ENCODE measurements at places on chromosomes 3 and 15.

- H3K4me3 ChIP-seq, result no peak overlapping the region
- no peaks in the 10 kb centered on the region for H3K36me3 ChIP-seq
- H3K4me1 ChIP-seq, result no peaks in the 10 kb centered on the region
- H3K27ac ChIP-seq, result no peak overlapping the region
Observed at GRCh38 chr3:77620009-77620408, 580.1 kb downstream of the ROBO2 start.

DNA sequence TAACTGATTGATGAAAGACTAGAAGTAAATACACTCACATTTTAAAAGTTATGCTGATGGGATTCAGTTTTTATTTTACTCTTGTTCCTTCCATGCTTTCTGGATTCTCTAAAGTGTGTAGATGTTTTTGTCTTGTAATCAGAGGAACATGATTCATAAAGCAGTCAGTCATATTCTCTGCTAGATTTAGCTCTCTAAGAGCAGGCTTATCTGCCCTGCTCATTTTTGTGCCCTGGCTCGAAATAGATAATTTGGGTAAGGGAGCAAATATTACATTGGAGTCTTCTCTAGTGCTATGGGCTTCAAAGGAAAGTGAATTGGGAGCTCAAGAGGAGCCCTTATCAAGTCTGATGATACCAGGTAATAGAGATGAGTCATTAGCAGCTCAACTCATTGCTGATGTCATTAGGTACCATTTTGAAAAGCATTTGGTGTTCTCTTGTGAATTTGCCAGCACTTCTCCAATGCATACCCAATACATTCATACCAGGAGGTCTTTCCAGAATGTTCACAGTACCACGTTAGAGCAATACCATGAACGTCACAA is 27.7 kb downstream of the SACM1L start:
- H3K4me1 ChIP-seq, result peaks cover 12% of the 10 kb centered on the region
- no peaks in the 10 kb centered on the region for H3K27me3 ChIP-seq
- peak overlapping the region; percentile 47 for H3K27ac ChIP-seq

DNA sequence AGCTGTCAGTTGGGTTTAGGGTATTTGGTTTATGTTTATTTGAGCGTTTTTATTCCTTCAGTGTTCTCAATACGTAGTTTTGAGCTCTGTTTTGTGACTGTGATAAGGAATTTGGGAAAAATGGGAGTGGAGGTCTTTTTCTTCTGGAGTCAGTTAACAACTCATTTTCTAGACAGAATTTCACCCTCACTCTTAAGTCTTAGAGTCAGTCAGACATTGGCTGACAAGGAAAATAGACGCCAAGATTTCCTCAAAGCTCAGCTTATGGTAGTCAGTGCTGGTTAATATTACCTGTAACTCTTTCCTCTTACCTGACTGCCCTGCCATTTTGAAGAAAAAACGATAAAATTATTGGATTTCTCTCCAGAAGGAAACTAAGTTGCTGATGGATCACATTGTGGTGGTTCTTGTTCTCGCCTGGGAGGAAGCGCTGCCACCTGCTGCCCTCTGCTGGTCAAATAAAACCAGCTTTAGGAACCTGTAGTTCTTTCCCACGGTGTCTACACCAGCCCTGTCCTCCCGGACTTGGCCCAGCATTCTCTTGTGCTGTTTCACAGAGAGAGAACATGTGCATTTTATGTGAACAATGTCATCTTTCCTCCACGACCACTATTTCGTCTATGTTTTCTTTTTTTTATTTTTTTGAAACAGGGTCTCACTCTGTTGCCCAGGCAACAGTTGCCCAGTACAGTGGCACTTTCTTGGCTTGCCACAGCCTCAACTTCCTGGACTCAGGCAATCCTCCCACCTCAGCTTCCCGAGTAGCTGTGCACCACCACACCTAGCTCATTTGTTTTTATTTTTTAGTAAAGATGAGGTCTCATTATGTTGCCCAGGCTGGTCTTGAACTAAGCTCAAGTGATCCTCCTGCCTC is 41.4 kb upstream of the UMPS start:
- no peaks in the 10 kb centered on the region for H3K36me3 ChIP-seq
- no peak overlapping the region for H3K27ac ChIP-seq
- DNase-seq, result peak; percentile 74
- H3K27me3 ChIP-seq, result peaks cover 43% of the 10 kb centered on the region
- no peak overlapping the region for H3K4me3 ChIP-seq
- peaks cover 2% of the 10 kb centered on the region for H3K4me1 ChIP-seq

DNA sequence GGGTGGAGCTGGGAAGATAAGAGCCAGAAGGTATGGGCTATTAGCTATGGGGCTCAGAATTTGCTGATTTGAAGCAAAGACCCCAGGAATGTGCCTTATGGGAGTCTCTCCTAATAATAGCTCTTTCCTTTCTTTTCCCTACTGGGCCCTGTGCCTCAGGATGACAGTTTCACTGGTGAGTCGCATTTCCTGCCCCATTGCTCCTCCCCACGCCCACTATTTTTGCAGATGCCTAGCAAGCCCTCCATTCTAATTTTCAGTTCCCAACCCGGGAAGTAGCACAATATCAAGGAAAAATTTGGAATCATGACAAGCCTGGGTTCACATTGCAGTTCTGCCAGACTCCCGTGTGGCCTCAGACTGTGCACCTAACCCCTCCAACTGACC is 583 bp downstream of the IL17RE start:
- peak overlapping the region; percentile 90 for H3K27ac ChIP-seq
- peaks cover 18% of the 10 kb centered on the region for H3K4me1 ChIP-seq
- H3K27me3 ChIP-seq, result no peaks in the 10 kb centered on the region
- peaks cover 6% of the 10 kb centered on the region for H3K36me3 ChIP-seq
- no peak for DNase-seq
- H3K4me3 ChIP-seq, result peak overlapping the region; percentile 37

DNA sequence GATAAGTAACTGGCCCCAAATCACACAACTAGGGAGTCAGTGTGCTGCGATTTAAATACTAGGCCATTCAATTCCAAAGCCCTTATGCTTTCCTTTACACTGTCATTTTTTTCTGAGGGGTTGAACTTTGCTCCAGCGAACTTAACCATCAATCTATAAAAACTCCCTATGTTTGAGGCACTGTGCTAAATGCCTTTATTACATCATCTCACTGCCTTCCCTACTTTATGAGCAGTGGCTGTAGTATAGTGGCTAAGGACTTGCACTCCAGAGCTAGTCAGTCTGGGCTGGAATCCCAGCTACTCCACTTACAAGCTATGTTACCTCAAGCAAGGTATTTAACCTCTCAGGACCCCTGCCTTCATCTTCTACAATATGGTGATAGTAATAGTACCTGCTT is 26.9 kb upstream of the WDR72 start:
- no peaks in the 10 kb centered on the region for H3K36me3 ChIP-seq
- no peaks in the 10 kb centered on the region for H3K4me1 ChIP-seq
- no peaks in the 10 kb centered on the region for H3K27me3 ChIP-seq
- DNase-seq, result no peak
- H3K4me3 ChIP-seq, result no peak overlapping the region

- no peak overlapping the region for H3K4me3 ChIP-seq
- H3K4me1 ChIP-seq, result no peaks in the 10 kb centered on the region
Observed at GRCh38 chr15:48427479-48427878, 96.2 kb downstream of the DUT start.

DNA sequence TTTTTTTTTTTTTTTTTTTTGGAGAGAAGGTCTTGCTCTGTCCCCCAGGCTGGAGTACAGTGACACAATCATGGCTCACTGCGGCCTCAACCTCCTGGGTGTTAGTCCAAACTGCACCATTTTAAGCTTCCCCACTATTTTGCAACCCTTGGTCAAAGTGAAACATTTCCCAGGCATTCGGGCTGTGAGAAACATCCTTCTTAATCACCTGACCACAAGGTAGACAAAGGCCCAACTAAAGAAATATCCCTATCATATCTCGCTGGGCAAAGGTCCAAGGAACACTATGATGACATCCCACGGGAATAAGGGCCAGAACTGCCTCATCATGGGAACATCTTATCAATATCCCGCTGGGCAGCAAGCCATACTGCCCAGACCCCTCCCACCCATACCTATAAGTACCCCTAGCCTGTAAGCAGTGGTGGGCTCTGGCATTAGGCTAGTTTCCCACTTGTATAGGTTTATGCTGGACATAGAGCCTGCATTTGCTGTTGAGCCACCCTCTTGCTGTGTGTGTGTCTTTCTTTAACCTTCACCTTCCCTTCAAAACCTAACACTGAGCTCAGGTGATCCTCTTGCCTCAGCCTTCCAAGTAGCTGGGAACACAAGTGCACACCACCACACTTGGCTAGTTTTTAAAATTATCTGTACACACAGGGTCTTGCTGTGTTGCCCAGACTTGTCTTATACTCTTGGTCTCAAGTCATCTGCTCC is 95.2 kb downstream of the SEMA5B start:
- H3K27me3 ChIP-seq, result peaks cover 13% of the 10 kb centered on the region
- no peak for DNase-seq
- H3K4me3 ChIP-seq, result no peak overlapping the region
- no peak overlapping the region for H3K27ac ChIP-seq
- no peaks in the 10 kb centered on the region for H3K4me1 ChIP-seq

DNA sequence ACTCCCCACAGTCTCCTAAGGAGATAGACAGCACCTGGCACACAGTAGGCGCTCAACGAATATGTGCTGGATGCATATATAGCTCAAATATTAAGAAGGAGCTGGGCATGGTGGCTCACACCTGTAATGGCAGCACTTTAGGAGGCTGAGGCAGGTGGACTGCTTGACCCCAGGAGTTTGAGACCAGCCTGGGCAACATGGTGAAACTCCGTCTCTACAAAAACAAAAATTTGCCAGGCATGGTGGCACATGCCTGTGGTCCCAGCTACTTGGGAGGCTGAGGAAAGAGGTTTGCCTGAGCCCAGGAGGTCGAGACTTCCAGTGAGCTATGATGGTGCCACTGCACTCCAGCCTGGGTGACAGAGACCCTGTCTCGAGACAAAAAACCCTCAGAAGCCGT is 37.4 kb downstream of the UMPS start:
- no peak overlapping the region for H3K4me3 ChIP-seq
- H3K36me3 ChIP-seq, result no peaks in the 10 kb centered on the region
- no peak for DNase-seq

- H3K4me3 ChIP-seq, result no peak overlapping the region
- no peaks in the 10 kb centered on the region for H3K36me3 ChIP-seq
- no peak for DNase-seq
- H3K4me1 ChIP-seq, result no peaks in the 10 kb centered on the region
Observed at GRCh38 chr3:56042326-56042951, 425.8 kb downstream of the ERC2 start.

DNA sequence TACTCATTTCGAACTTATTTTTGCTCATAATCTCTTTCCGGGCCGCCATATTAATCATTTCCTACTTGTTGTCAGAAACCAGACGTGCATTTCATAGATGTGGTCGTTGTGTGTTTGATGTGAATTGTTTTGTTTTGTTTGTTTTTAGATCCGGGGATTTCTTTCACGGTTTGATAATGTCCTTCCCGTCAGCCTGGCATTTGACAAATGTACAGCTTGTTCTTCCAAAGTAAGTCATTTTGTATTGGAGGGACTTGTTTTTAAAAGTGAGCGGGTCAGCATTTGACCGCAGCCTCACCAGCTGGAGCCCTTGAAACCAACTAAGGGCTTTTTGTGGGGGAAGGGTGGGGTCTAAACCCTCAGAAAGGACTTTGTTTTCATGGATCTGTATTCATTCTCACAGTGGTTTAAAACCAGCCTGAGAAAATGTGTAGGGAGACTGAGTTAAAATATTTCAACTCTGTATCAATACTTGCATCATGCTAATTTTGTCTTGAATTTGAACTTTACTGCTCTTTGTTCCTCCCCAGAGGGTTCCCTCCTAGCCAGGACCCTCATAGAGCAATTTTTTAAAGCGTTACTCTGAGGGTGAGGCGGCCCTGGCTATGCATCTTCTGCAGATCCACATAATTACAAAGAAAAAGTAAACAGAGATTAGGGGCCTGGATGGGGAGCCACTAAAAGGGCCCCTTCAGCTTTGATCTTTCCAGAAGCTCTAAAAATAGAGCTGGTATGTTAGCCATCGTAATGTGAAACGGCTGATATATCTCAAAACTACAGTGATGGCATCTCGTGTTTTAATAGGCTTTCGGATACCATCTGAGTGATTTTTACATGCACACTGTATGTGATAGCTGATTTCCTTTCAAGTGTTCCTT is 107.9 kb downstream of the ATG7 start:
- no peaks in the 10 kb centered on the region for H3K4me1 ChIP-seq
- H3K27me3 ChIP-seq, result no peaks in the 10 kb centered on the region
- H3K4me3 ChIP-seq, result no peak overlapping the region

- DNase-seq, result no peak
- no peak overlapping the region for H3K27ac ChIP-seq
- H3K27me3 ChIP-seq, result peaks cover 97% of the 10 kb centered on the region
- H3K4me3 ChIP-seq, result no peak overlapping the region
Observed at GRCh38 chr15:74227968-74228722, 8.0 kb upstream of the CCDC33 start.

- H3K4me1 ChIP-seq, result peaks cover 6% of the 10 kb centered on the region
- no peaks in the 10 kb centered on the region for H3K27me3 ChIP-seq
- DNase-seq, result no peak
- H3K27ac ChIP-seq, result no peak overlapping the region
Observed at GRCh38 chr3:123337226-123337625, 111.7 kb downstream of the ADCY5 start.

GRCh38 chr3:38148311-38148882 is 9.9 kb downstream of the MYD88 start:
- no peak for DNase-seq
- H3K4me3 ChIP-seq, result no peak overlapping the region
- H3K27ac ChIP-seq, result no peak overlapping the region
- H3K4me1 ChIP-seq, result peaks cover 13% of the 10 kb centered on the region

DNA sequence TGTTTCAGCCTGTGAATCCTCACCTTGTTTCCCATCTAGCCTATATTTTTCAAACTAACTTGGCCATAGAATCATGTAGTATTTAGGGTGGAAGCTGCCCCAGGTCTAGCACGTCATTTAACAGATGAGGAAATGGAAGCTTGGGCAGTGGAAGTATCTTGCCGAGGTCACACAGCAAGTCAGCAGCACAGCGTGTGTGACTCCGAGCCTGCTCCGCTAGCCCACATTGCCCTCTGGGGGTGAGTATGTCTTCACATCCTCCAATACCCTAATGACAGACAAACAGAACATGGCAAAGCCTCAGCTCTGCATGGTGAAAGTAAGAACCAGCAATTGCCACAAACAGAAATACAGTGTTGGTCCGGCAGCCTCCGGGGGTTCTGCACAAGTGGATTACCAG is 2.2 kb upstream of the CCR5 start:
- H3K27ac ChIP-seq, result peak overlapping the region; percentile 89
- no peaks in the 10 kb centered on the region for H3K27me3 ChIP-seq
- peak overlapping the region; percentile 83 for H3K4me3 ChIP-seq
- DNase-seq, result peak; percentile 69

DNA sequence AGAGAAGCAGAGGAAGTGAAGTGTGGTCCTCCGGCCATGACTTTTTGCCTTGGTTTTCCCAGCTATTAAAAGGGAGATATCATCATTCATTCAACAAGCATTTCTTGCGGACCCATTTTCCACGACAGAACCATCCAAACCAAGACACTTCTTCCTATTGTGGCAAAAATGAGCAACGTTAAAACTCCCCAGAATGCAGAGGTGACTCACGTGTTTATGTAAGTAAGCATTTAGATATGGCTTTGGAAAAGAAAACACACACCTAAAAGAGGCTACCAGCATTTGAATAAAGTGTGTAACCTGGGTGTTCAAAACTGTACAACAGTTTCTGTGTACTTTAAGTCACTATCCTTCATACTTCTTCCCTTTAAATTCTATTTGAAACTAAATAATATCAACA is 181.3 kb downstream of the RORA start:
- no peak overlapping the region for H3K4me3 ChIP-seq
- no peak for DNase-seq
- H3K27me3 ChIP-seq, result peaks cover 36% of the 10 kb centered on the region
- no peak overlapping the region for H3K27ac ChIP-seq
- H3K4me1 ChIP-seq, result peaks cover 3% of the 10 kb centered on the region
- H3K36me3 ChIP-seq, result no peaks in the 10 kb centered on the region

Measured in effector memory CD8-positive, alpha-beta T cell (primary cell).